RPMI7951 (cell line): ENCODE measurements at places on chromosomes 12 and 14.

DNA sequence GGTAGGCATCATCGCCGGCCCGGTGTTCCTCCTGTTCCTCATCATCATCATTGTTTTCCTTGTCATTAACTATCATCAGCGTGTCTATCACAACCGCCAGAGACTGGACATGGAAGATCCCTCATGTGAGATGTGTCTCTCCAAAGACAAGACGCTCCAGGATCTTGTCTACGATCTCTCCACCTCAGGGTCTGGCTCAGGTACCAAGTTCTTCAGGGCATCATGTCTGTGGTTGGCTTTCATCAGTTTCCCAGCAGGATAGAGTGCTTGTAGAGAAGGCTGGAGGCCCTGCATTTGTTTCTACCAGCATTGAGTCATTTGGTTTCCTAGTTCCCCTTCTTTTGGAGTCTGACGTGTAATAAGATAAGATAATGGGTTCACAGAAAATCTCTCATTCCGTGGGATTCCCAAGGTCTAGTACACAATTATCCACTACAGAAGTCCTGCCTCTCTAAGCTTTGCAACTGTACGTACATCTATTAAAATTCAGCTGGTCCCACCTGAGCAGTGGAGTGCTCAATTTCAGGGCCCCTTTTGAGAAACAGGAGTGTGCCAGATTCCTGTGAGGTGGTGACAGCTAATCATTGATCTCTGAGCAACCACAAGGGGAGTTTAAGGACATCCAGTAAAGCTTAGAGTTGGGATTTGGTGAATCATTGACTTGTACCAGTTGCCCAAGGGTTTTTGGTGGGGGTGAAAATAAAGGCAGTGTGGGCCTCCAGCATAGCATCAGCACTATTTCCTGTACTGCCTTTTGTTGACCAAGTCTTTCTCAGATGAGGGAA lies 25.1 kb downstream of the ACVR1B start:
- DNase-seq: peak; percentile 25

DNA sequence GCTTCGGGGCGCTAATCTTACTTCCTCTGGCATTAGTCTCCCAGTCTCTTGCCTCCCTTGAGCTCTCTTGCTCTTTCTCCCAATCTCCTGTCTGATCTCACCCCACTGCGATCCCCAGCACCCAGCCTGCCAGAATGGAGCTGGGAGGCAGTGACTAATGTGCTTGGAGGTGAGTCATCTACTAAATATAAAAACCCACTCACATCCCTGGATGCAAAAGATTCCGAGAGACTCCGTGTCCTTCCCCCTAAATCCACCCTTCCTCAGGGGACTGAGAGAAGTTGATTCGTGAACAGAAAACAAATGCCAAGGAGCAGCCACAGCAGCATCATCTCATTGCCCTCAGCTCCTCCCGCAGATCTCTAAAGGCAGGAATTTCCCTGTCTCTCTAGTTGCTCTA lies 45.7 kb upstream of the KCNA5 start:
- DNase-seq: peak; percentile 95

DNA sequence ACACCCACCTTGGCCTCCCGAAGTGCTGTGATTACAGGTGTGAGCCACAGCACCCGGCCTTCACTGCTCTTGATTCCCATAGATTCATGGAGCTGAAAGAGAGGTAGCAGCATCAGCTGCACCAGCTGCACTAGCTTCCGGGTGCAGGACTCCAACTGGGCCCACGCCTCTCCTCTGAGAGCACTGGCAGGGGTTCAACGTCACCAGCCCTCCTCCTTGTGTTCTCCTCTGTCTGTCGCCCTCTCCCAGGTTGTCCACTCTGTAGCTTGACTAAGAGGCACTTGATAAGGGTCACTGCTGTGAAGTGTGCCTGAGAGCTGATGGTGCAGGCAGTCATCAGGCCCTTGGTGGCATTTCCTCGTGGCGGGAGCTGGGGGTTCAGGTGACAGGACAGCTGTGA lies 28.3 kb downstream of the MLXIP start:
- no peak for DNase-seq

- DNase-seq: no peak
Observed at GRCh38 chr14:89309670-89310177, 107.3 kb downstream of the FOXN3 start.

- DNase-seq: no peak
Observed at GRCh38 chr12:89878327-89878726, 169.7 kb upstream of the ATP2B1 start.

DNA sequence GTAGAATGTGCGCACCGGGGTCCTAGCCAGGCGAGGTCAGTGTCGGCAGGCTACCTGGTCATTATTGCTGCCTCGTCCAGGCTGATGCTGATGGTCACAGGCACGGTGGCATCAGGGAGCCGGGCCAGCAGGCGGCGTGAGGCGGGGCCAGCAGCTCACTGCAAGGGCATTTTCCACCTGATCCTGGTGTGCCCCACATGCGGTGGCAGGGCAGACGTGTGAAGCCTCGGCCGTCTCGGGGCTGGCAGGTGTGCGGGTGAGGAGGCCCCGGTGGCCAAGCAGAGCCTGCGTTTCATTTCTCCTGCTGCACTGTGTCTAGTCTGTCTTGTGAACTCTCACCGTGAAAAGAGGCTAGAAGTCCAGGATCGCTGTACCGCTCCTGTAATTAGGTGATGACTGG lies 12.0 kb upstream of the AMN start:
- DNase-seq: no peak

- DNase-seq: no peak
Observed at GRCh38 chr14:92247341-92247740, 75.6 kb upstream of the SLC24A4 start.

DNA sequence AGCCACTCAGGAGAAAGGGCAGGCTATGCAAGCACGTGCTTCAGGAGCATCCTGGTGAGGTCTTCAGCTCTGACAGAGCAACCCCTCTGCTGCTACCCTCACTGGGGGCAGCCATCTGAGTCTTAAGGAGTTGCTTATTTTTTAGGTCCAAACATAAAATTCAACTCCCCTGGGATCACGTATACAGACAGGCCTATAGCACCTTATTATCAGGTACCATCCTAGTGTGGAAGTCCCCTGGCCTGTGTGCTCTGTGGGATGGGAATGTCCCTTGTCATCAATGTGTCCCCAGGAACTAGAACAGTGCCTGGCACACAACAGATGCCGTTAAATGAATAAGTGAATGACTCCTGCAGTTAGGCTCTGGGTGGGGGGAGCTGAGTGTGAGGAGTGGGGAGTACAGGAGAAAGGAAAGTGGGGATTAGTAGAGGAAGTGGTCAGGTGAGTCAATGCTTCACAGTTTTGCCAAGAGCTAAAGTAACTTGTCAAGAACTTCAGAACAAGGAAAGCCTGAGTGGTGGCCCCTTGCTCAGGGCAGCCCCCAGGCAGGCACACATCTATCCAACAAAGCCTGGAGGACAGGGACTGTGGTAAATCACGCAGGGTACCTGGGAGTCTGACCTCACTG lies 33.5 kb downstream of the DAD1 start:
- peak; percentile 74 for DNase-seq

DNA sequence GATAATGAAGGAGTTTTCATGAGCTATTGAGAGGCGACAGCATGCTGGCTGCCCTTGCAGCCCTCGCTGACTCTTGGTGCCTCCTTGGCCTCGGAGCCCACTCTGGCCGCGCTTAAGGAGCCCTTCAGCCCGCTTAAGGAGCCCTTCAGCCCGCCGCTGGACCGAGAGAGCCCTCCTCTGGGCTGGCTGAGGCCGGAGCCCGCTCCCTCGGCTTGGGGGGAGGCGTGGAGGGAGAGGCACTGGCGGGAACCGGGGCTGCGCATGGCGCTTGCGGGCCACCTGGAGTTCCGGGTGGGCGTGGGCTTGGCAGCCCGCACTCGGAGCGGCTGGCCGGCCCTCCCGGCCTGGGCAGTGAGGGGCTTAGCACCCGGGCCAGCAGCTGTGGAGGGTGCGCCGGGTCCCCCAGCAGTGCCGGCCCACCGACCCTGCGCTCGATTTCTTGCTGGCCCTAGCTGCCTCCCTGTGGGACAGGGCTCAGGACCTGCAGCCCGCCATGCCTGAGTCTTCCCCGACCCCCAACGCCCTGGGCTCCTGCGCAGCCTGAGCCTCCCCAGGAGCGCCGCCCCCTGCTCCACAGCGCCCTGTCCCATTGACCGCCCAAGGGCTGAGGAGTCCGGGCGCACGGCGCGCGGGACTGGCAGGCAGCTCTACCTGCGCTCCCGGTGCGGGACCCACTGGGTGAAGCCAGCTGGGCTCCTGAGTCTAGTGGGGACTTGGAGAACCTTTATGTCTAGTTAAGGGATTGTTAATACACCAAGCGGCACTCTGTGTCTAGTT lies 20.1 kb upstream of the PAWR start:
- no peak for DNase-seq

- DNase-seq: no peak
Observed at GRCh38 chr12:55935738-55936151, 4.8 kb downstream of the DGKA start.

- peak; percentile 31 for DNase-seq
Observed at GRCh38 chr14:75283162-75283832, 4.7 kb downstream of the FOS start.

- DNase-seq: no peak
Observed at GRCh38 chr12:85000729-85001128, 35.3 kb downstream of the TSPAN19 start.

DNA sequence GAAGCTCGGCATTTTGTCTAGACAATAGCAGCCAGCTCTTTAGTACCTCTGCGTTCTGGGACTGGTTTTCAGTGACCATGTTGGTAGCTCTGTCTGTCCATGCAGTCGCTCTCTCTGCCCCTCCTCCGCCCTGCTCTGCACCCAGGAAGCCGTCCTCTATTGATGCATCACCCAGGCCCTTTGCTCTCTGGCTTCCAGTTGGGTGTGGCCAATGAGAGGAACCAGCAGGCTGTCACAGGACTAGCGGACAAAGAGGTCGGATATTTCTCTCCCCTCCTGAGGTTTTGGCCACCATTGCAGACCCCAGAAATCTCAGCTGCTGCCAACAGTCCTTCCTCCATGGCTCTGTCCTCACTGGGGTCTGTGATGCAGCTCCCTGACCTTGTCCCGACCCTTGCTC lies 180.6 kb downstream of the TMEM132D start:
- DNase-seq: no peak

GRCh38 chr14:105865904-105866840 lies 339.8 kb downstream of the TMEM121 start:
- DNase-seq: no peak

- no peak for DNase-seq
Observed at GRCh38 chr12:10528174-10528953, 22.7 kb downstream of the EIF2S3B start.

- no peak for DNase-seq
Observed at GRCh38 chr12:25780771-25781170, 177.7 kb upstream of the RASSF8 start.

GRCh38 chr12:105368047-105368646 lies 37.7 kb downstream of the C12orf75 start:
- DNase-seq: no peak

GRCh38 chr12:90945070-90945649 lies 9.8 kb downstream of the CCER1 start:
- DNase-seq: peak; percentile 32

- no peak for DNase-seq
Observed at GRCh38 chr14:34766606-34767005, 52.2 kb upstream of the CFL2 start.

GRCh38 chr12:114476159-114476558 lies 70.2 kb upstream of the TBX5 start:
- peak; percentile 29 for DNase-seq

DNA sequence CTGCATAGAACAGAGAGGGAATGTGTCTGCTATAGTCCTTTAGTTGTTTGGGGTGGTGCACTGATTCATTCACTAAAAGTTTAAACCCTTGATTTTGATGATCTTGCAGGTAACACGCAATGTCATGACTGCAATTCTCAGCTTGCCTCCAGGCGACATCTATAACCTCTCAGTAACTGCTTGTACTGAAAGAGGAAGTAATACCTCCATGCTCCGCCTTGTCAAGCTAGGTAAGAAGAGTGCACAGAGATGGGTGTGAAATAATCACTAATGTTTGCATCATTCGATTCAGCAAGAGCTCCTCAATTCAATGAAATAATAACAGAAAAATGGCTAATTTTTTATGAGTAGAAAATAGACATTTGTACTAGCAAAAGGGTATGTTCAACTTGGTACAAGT lies 203.7 kb downstream of the PTPRO start:
- DNase-seq: no peak

- no peak for DNase-seq
Observed at GRCh38 chr14:37241198-37241597, 43.5 kb downstream of the MIPOL1 start.

GRCh38 chr12:118498171-118498570 lies 121.8 kb downstream of the SUDS3 start:
- DNase-seq: no peak

DNA sequence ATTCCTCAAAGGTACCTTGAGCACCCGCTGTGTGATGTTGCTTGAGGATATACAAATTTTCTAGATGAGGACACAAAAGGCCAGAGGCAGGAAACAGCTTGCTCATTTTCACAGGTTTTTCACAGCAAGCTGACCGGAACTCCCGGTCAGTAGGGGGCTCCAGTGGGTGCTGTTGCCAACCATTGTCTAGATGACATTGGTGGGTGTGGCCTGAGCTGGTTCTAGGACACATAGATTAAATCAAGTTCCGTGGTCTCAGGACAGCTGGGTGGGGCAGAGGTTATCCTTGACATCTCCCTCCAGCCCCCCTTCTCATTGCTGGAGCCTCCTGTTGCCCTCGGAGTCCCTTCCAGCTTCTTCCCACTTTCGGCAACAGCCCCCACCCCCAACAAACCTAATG lies 153.6 kb upstream of the FKBP4 start:
- DNase-seq: peak; percentile 39

DNA sequence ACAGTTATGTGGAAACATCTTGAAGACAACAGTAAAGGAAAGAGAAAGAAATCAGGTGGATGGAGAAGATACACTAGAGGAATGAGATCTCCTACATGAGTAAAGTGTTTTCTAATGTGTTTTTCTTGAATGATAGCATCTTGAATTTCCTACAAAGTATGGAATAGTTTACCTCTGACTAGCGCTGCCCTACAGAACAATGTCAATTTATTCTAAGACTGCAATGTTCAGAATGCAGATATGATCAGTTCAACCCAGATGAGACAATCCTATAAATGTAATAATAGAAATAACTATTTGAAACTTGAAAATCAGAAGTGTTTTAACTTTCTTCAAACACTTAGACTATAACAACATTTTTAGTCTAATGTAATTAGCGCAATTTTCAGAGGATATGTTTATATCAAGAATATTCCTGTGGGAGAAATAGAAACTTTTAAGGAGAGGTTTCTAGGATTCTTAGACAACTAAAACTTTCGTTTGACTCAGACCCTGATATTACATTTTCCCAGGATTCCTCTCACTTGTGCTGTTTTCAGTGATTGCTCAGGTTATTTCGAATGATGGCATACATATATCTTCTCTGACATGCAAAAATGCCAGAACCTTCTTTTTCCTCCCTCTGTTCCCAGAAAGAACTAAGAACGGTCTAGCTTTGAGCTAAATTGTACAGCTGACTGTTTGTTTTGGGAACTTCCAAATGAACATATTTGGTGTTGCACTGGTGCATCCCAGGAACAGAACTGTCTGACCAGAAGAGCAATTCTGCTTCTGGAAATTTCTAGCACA lies 1017.4 kb downstream of the DIO2 start:
- no peak for DNase-seq
